Fibroblast of skin of left quadriceps (primary cell): ENCODE measurements at places on chromosomes 6 and 20.

DNA sequence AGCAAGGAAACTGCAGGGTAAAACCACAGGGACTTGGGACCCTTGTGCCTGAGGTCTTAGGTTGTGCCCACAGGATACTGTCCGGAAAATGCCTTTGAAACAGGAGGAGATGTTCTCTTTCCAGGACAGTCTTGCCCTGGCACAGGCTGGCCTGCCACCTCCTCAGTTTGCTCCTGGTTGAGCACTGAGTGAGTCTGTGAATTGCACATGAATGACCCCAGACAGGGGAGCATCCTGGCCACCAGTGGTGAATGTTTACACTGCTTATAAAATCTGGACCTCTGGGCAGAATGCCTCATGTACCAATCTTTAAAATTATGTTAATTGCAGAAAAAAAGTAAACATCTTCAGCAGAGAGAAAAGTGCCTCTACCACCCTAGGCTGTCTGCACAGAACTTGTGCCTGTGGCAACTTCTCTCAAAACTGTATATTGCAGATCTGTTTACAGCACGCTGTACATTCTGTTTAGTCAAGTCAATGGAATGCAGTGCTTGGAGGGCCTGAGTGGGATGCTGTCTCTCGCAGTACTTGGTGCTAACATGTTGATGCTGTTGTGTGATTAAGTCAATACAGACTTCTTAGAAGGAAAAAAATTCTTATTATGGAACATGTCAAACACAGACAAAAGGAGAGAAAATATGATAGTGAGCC, 242.1 kb downstream of the SOD2 start:
- peak; percentile 47 for DNase-seq

- no peak for DNase-seq
Observed at GRCh38 chr6:1116149-1116548, 195.7 kb upstream of the FOXQ1 start.

GRCh38 chr20:61371501-61372136, 119.6 kb downstream of the CDH4 start:
- DNase-seq, result no peak

GRCh38 chr6:165831812-165832510, 168.9 kb upstream of the PDE10A start:
- DNase-seq, result no peak
